ENCODE measurements at places on chromosomes 11 and 22.
A peak's percentile ranks its signal among the peaks of the same experiment; 100 is the strongest.

GRCh38 chr11:76280151-76280881 lies 74.0 kb upstream of the WNT11 start:
- no peak for DNase-seq

- DNase-seq: no peak
These were observed 14.6 kb downstream of the DKK3 start for GRCh38 chr11:11993839-11994238.

GRCh38 chr22:29388759-29389090 lies 355 bp upstream of the AP1B1 start:
- DNase-seq: no peak

- DNase-seq: no peak
These were observed 48.7 kb downstream of the TENM4 start for GRCh38 chr11:79392161-79392560.

GRCh38 chr22:22968366-22968765 lies 80.8 kb downstream of the IGLL5 start:
- no peak for DNase-seq

DNA sequence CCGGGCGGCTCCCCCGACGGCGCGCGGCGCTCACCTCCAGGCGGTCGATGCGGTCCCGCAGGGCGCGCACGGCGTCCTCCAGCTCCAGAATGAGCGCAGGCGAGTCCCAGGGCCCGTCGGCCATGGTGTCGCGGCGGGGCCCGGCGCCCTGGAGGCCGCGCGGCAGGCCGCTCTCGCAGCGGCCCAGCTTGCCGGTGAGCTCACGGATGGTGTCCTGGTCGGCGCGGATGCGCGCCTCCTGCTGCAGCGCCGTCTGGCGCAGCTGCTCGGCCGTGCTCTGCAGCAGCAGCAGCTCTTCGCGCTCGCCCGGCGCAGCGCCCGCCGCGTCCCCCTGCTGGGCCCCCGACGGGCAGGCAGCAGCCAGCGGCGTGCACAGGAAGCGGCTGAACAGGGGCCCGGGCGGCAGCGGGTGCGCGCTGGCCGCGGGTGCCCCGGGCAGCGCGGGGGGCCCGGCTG lies 599 bp downstream of the NPTXR start:
- peak; percentile 59 for DNase-seq

GRCh38 chr22:41544671-41545476 lies 604 bp upstream of the POLR3H start:
- no peak for DNase-seq

GRCh38 chr11:35927682-35928081 lies 16.2 kb upstream of the LDLRAD3 start:
- peak; percentile 83 for DNase-seq

DNA sequence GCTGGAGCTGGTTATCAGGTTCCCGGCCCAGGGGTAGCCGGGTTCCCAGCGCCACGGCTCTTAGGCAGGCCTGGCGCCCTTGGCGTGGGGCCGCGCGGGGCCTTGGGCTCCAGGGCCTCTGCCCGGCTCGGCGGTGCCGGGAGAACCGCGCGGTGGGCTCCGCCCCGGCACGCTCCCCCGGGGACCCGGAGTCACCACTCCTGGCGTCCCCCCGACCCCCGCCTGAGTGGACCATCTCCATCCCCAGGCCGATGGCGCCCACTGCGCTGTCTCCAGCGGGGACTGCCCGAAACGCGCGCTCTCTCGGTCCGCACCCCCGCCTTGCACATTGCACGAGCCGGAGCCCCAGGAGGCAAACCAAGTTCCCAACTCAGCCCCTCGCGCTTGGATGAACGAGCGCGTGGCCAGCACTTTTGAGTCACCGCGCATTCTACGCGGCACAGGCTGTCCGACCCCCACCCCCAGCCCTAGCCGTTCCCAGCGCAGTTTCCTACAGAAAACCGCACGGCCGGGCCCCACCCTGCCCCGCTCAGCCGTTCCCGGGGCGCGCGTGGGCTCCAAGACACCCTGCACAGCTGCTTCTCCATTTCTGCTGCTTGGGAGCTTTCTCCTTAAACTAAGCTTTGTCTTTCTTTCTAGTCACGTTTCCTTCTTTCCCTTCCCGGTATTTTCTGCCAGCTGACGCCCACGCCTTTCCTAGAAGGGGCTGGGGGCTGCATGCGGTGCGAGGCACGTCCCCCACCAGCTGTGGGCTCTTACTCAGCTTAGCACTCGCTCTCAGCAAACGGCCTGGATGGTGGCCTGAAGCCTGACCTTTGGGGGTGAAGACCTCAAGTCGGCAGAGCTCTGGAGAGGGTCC lies 650 bp upstream of the CHID1 start:
- peak; percentile 91 for DNase-seq

DNA sequence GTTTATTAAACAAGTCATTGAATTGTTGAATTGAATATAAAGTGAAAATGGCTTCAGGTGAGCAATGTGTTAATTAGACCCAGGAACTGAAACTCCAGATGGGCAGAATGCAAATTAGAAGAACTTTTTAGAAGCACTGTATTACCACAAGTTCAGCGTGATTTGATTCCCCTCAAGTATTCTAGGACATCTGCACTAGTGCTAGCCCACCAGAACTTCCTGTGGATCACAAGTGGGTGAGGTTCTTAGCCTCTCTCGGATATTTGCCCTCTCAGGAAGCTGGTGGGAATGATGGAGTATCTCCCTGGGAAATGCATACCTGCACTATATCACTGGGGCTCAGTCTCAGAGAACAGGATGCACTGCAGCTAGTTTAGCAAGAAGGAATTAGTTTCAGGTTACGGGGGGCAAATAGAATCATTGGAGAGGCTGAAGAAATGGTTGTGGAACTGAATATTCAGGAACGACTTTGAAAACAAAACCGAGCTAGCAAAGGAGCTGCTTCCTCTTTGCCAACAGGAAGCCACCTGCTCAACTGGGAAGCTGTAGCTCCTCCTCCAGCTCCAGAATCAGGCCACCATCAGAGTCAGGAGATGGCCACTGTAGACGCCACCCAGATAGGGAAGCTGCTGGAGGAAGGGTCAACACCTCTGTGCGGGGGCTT lies 74.3 kb downstream of the DHCR7 start:
- peak; percentile 13 for DNase-seq

- DNase-seq: no peak
These were observed 133.3 kb downstream of the ATXN10 start for GRCh38 chr22:45804986-45805325.

GRCh38 chr22:42151924-42152635 lies 21.5 kb upstream of the CYP2D6 start:
- no peak for DNase-seq

DNA sequence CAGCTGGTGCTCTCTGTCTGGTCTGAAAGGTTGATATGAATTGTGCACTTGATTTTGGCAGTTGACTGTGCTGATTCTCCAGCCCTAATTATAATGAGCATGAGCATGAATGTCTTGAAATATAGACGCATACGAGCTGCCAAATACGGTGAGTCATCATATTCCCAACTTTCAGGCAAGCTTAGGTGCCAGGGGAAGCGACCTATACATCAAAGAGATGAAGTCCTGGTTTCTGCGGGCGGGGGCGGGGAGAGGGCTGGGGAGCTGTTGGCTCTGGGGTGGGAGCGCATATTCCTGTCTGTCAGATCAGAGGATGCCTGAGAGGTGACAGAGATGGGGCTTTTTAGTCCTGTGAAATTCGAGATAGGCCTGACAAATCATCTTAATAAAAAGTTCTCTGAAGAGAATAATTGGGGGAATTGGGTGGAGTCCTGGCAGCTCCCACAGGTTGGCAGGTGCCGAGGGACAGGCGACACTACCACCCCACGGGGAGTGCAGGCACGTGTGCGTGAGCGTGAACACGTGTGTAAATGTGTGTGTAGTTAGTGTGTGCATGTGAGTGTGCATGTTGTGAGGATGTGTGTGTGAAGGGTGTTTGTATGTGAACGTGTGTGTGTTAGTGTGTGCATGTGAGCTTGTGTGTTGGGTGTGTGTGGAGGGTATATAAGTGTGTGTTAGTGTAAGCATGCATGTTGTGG lies 865.3 kb downstream of the TBC1D22A start:
- DNase-seq: no peak

DNA sequence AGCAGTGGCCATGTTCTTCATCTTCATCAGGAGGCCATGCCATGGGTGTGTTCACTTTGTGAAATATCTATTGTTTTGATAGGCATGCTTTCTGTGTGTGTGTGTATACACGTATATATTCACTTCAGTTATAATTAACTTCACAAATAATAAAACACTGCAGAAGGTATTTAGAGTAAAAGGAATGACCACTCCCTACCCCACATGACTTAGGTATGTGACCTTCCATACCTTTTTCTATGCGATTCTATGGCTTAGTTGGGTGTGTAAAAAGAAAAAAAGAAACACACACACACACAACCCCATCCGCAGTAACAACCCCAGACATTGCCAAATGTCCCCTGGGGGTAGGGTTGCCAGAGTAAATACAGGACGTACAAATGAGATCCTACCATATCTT lies 72.0 kb downstream of the CYTH4 start:
- DNase-seq: no peak

DNA sequence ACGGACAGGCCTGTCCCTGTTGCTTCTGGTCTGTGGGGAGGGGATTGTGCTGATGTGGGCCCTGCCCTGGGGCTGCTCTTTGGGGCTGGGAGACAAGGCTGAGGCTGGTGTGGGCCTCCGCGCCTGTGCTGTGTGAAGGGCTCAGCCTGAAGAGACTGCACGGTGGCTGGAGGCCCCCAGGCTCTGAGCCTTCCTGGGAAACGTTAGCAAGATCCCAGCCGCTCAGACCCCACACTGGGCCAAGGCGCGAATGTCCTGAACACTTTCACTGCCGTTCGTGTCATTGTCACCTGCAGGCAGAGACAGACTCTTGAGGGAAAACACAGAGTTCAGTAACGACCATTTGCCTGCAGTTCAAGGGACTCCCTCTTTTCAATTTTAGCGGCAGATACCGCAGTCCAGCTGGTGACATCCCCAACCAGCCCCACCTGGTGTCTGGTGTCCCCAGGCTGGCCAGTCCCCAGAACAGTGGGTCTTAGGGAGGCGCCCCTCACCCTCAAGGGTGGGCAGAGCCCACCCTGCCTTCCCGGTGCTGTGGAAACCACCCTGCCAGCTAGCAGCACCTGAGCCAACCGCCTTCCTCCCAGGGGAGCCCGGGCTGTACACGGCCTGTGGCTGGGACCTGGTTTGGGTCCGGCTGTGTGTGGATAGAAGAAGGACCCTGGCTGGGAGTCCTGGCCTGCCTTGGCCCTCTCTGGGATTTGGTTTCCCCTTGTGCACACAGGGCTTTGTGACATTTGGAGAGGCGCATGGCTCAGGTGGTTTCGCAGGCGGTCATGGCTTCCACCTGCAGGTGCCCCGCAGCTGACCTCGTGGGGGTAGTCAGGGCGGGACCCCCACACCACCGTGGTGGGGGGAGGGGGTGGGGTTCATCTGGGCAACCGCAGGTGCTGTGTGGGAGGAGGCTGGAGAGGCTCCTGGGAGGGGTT lies 5.7 kb downstream of the PANX2 start:
- DNase-seq: no peak

DNA sequence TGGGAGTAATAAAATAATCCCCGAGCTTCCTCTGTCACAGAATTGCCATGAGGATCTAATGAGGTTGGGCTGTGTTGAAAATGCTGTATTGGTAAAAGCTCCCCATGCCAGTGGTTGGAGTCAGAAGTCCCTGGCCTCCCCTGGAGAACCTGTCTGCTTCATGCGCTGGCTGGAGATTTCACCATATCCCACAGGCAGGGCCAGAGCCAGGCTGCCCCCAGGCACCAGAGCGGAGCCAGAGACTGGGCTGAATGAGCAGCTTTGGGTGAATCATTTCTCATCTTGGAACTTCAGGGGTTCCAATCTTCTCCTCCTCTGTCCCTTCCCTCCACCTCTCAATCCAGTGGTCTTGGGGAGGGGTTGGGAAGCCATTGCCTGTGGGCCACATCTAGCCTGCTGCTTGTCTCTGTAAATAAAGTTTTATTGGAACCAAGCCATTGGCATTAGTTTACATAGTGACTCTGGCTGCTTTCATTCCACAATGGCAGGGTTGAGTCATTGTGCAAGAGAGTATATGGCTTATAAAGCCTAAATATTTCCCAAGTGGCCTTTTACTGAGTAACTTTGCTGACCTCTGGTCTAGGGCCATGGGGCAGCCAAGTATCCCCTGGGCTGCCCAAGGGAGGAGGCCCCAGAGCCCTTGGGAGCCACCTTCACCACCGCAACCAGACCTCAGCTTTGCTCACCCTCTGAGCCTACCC lies 35.2 kb downstream of the LRRC10B start:
- no peak for DNase-seq

All from suppressor macrophage (primary cell).